ENCODE measurements at places on chromosomes 6 and 20.

- no peak for DNase-seq
Observed at GRCh38 chr20:51758978-51759544, 9.1 kb downstream of the ATP9A start.

- DNase-seq, result no peak
Observed at GRCh38 chr20:23449421-23449820, 3.3 kb downstream of the CST11 start.

DNA sequence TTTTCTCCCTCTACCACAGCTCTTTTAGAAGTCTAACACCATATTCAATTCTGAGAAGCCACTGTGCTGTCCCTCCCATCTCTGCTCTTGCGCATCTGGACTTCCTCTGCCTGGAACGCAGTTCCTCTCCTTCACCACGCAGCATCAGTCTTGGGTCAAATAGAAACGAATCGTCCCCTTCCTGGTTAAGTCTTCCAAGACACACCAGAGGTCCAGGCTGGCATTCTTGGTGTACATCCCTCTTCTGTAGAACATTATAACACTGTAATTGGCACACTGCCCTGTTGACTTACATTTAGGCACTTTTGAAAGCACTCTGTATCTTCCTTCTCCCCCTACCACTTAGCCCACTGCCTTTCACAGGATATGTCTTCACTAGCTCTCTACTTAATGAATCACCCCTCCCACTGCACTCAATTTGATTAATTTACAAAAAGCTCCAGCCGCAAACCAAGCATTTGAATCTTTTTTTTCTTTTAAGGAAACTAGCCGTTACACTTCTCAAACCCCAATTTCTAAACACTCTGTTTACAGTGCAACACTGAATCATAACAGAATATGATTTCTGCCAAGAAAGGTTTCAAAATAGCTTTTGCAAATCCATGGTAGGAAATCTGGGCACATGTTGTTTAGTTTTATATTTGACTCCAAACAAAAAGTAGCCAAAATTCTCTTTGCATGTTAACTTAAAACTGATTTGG, 140.8 kb upstream of the CARMIL1 start:
- DNase-seq, result peak; percentile 44

GRCh38 chr6:159252955-159253508, 83.8 kb downstream of the FNDC1 start:
- peak; percentile 12 for DNase-seq

GRCh38 chr20:9758752-9759151, 80.1 kb downstream of the PAK5 start:
- no peak for DNase-seq

- DNase-seq, result no peak
Observed at GRCh38 chr6:122869437-122870024, 80.5 kb downstream of the SMPDL3A start.
